ENCODE measurements at places on chromosomes 13 and 19.

DNA sequence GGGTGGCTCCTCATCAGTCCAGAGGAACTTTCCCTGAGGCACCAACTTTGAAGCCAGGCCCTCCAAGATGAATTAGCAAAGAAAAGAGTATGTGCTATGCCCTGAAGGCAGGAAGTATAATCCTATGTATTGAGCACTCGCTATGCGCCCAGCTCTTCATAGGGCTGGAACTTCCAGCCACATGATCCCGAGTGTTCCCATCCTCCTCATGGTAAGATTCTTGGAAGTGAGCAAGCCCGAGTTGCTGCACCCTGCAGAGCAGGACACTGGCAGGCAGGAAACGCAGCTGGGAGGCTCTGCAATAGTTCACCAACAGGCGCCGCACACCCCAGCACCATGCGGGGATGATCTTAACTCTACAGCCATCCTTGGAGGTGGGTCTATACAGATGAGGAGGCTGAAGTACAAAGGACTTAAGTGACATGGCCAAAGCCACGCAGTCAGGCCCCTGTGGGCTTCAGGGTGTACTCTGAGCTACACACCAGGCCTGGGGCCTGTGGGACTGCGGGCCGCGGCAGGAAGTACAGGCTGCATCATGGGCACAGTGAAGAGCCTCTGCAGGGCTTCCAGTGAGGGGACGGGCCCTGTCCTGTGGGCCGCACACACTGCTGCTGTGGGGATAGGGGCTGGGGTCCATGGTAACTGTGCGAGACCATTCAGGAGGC is 25.1 kb downstream of the C19orf47 start:
- no peak for DNase-seq

DNA sequence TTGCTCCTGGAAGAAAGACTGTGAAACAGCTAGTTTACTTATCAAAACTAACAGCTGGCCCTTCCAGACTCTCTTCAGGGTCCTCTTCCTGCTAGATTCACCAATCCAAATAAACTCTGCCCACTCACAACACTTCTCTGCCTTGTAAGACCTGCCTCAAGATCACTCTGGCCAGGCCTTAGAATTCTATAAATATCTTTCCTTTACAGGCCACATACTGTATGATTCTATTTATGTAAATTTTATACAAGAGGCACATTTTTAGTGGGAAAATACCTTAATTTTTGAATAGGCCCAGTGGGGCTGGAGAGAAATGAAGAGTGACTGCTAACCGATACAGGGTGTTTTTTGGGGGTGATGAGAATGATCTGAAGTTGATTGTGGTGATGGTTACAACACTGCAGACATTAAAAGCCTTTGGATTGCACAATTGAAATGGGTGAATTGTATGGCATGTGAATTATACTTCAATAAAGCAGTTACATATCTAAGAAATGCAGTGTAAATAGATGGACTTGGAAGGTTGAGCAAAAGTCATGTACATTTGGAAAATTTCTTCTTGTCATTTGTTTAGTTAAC is 141.8 kb downstream of the GPC5 start:
- no peak for DNase-seq

- DNase-seq: no peak
Observed at GRCh38 chr19:11164879-11165406, 9.4 kb upstream of the SPC24 start.

- DNase-seq: no peak
Observed at GRCh38 chr13:97492257-97492656, 58.3 kb downstream of the RAP2A start.

- no peak for DNase-seq
Observed at GRCh38 chr19:2303211-2303798, 4.6 kb downstream of the LINGO3 start.

DNA sequence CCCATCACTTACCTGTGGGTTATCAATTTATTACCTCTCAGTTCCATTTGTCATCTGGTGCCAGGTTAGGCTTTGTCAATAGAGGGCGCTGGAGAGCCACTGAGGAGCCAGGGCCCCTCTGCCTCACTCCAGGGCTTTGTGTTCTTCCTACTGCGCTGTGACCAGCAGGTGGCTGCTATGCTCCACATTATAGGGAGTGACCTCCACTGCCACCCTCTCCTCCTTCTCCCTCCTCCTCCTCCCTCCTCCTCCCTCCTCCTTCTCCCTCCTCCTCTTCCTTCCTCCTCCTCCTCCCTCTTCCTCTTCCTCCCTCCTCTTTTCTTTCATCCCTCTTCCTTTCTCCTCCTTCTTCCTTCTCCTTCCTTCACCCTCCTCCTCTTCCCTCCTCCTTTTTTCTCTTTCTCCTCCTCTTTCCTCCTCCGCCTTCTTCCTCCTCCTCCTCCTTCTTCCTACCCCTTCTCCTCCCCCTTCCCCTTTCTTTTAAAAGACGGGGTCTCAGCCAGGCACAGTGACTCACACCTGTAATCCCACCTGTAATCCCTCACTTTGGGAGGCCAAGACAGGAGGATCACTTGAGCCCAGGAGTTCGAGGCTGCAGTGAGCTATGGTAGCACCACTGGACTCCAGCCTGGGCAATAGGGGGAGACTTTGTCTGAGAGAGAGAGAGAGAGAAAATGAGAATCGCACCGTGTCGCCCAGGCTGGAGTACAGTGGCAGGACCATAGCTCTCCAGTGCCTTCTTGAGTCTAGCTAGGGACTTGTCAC is 10.3 kb upstream of the ZBTB32 start:
- peak; percentile 92 for DNase-seq

DNA sequence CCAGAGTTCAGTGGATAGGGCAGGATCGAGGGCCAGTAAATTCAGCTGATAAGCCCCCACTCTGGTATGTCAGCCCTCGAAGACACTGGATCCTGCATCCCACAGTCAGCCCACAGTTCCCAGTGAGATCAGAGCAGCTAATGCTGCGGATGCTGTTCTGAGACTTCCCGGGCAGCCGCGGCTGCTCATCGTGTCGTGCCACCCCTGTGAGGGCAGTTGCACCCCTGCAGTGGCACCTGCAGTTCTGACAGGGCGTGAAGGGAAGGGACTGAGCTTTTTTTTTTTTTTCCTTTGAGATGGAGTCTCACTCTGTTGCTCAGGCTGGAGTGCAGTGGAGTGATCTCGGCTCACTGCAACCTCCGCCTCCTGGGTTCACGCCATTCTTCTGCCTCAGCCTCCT is 7.5 kb upstream of the EPN1 start:
- no peak for DNase-seq

- no peak for DNase-seq
Observed at GRCh38 chr13:25468325-25469168, 96.8 kb downstream of the ATP8A2 start.

- DNase-seq: no peak
Observed at GRCh38 chr19:492091-492531, 4.2 kb upstream of the MADCAM1 start.

- DNase-seq: no peak
Observed at GRCh38 chr13:99298056-99298455, 9.1 kb downstream of the GPR183 start.

GRCh38 chr19:41352609-41353465 is 885 bp downstream of the TGFB1 start:
- DNase-seq: peak; percentile 80

- DNase-seq: no peak
Observed at GRCh38 chr19:16012552-16012951, 63.7 kb upstream of the TPM4 start.

GRCh38 chr13:32056316-32056715 is 24.7 kb downstream of the FRY start:
- no peak for DNase-seq

- DNase-seq: no peak
Observed at GRCh38 chr13:57582032-57582431, 49.5 kb upstream of the PCDH17 start.

GRCh38 chr19:19552798-19553197 is 14.7 kb downstream of the CILP2 start:
- DNase-seq: peak; percentile 43

DNA sequence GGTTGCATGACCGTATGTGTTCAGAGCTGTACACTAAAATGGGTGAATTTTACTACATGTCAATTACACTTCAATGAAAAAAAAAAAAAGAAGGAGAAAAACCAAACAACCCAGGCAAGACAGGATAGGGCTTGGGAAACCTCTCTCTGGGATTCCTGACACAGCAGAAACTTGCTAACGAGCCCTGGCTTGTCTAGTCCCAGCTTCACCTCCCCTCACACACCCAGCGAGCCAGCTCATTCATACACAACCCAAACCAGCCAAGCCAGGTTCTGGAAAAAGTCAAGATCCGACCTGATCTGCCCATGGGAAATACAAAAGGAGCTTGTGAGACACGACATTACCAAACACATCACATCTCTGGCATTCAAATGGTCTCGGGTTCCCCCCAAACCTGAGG is 3.7 kb upstream of the TECR start:
- DNase-seq: no peak

- no peak for DNase-seq
Observed at GRCh38 chr13:52615812-52616211, 26.4 kb upstream of the HNRNPA1L2 start.

DNA sequence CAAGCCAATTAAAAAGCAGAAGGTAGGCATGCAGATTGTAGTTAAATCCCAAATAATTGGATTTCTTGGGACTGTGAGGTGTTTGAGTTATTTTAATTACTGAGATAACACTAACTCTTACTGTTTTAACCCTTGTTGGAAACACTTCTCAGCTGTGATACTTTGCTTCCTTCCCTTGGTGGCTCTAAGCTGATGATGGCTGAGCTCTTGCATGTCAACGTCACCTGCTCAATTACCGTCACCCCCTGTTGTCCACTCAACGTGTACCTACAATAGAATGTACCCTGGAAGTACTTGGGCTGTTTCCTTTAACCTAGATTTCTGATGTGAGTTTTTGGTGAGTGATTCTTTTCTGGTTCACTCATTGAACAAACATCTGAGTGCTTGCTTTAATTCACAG is 303.4 kb downstream of the SLC7A1 start:
- no peak for DNase-seq

- no peak for DNase-seq
Observed at GRCh38 chr19:49573009-49573408, 7.3 kb downstream of the NOSIP start.

Data from suppressor macrophage treated with lipopolysaccharide for 4 hours (primary cell).